Activated CD4-positive, CD25-positive, alpha-beta regulatory T cell treated with anti-CD3 and anti-CD28 coated beads, Interleukin-2, amount 50 U/mL, for 24 hours (primary cell): ENCODE measurements at places on chromosomes 4 and X.

- ATAC-seq = no peak
Observed at GRCh38 chrX:50825825-50826224, 11.8 kb upstream of the SHROOM4 start.

DNA sequence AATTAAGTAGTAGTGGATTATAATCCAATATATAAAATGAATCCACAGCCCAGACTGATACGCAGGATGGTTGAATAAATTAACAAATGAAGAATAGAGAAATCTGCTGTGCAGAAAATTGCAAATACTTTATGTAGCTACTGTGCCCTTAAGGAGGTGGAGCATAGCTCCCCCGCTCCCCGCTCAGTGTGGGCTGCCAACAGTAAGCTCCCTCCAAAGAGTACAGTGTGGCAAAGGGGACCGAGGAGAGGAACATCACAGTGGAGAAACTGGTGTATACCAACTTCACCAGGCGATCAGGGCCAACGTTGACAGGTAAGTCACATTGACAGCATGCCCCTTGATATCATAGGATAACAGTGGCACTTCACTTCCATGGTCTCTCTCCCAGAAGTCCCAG lies 57.9 kb upstream of the CLDN34 start:
- ATAC-seq = no peak

DNA sequence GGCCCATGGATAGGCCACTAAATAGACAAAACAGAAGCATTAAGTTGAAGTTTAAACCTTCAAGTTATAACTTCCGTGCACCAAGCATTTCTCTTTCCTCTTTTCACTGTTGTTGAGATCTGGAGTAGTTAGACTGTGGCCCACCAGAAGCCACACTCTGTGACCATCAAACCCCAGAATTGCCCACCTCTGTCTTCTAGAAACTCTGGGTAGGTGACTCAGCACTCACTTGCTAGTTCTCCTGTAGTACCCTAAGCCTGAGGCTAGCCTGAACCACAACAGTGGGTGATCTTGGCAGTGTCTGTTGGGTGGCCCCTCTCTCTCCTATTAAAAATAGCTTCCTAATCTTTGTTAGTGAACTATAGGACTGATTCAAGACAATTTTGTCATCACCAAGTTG lies 24.6 kb upstream of the CD40LG start:
- no peak for ATAC-seq

DNA sequence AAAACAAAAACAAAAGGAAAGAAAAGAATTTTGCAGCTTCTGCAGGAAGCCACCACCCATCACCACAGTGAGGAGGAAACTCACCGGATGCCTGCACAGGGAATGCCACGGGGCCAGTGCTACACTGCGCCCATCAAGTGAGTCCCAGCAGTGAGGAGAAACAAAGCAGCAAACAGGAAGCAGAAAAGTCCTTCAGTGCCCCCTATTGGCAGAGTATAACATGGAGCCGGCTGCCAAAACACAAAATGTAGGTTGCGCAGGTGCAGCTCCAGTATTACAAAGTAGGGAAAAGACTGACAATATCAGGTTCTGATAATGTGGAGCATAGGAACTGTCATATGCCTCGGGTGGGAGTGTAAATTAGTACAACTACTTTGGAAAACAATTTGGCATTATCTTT lies 23.3 kb upstream of the SCML2 start:
- ATAC-seq = peak; percentile 17

- no peak for ATAC-seq
Observed at GRCh38 chr4:76767983-76768382, 130.0 kb downstream of the SOWAHB start.

GRCh38 chr4:121777625-121778024 lies 12.7 kb upstream of the SMIM43 start:
- ATAC-seq = no peak

DNA sequence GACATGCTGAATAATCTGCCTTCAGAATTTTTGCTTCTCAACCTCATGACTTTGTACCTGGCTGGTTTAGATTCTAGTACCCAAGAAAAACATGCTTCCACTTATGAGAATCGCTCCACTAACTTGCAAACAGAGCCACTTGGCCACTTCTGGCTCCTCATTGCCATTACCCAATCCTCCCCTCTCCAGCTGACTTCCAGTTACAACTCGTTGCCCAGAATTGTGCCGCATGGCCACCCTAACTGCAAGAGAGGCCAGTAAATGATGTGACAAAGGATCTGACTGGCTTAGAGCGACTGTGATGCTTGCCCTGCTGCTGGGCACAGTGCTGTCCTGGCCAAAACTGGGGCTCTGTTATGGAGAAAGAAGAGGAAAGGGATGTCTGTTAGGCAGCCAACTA lies 4.0 kb upstream of the DKC1 start:
- ATAC-seq = no peak

- no peak for ATAC-seq
Observed at GRCh38 chrX:108438110-108438623, at the start of gene COL4A6. COL4A6 (minus strand) TSS chrX:108438422; CDS start chrX:108438196, 226 bp downstream.

DNA sequence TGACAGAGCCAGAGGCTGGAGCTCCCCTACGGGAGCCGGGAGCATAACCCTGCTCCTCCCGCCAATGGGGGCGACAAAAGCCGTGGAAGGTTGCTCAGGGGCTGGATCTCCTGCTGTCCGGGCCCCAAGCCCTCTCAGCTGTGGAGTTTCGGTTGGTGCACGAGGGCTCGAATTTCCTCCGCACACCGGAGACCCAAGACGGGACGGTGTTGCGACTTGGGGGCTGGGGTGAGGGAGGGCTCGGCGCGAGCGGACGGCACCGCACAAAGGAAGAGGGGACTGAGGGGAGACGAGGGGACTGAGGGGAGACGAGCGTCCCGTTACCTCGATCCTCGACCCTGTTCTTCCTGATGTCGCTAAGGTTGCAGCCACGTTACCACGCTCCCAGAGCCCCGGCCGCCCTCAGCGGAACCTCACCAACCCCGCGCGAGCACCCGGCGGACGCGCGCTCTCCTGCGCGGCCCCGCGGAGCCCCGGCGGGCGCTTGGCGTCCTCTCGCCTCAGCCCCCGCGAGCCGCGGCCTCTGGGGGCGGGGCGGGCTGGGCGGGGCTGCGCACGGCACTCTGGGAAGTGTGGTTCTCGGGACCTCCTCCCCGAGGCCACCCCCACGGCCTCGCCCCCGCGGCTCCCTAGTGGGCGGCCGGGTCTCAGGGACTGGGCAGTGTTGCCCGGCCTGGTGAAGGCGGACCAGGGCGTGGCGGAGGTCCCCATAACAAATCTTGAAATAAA lies at the start of gene KLHL8:
Gene KLHL8, minus strand, starts transcription at position 525 of the 729 bp plus-strand sequence. CDS start 25,079 bp downstream, outside the sequence.
- peak; percentile 95 for ATAC-seq

GRCh38 chr4:88230969-88231771 lies 53.2 kb downstream of the PPM1K start:
- no peak for ATAC-seq

DNA sequence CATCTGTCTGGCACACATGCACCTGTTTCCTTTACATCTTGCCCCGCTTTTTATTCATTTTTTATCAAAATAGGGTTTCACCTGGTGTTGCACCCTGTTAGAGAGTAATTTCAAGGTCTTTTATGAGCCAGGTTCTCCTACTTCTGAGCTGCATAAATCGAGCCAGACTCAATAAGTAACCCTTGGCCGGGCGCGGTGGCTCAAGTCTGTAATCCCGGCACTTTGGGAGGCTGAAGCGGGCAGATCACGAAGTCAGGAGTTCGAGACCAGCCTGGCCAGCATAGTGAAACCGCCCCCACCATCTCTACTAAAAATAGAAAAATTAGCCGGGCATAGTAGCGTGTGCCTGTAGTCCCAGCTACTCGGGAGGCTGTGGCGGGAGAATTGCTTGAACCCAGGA lies 1.0 kb upstream of the PPP2R3B start:
- ATAC-seq = no peak

DNA sequence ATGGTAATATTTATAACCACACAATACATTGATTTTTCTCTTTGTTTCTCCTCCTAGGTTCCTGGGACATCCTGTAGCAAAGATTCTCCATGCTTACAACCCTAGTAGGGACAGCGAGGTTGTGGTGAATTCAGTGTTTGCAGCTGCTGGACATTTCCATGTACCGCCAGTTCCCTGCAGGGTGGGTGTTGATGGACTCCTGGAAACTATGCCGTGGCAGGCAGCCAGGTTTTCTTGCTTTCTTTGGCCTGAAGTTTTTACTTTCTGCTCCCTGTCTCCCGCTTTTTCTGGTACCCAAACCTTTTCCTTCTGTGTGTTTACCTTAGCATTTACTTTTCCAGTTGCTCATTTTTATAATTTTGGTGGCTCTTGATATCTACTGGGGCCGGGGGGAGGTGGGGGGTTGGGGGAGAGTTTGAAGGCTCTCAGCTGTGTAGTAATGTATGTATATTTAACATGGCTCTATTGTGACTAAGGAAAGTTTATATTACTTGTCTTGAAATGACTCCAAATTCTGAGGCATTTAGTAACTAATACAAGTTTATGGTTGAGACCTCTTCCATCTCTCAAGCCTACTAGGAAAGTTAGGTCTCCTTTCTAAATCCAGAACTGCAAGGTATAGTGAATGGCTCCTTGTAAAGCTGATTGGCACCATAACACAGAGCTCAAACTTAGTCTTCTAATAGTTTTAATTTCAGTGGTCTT lies 89.7 kb downstream of the TMEM131L start:
- ATAC-seq = no peak

DNA sequence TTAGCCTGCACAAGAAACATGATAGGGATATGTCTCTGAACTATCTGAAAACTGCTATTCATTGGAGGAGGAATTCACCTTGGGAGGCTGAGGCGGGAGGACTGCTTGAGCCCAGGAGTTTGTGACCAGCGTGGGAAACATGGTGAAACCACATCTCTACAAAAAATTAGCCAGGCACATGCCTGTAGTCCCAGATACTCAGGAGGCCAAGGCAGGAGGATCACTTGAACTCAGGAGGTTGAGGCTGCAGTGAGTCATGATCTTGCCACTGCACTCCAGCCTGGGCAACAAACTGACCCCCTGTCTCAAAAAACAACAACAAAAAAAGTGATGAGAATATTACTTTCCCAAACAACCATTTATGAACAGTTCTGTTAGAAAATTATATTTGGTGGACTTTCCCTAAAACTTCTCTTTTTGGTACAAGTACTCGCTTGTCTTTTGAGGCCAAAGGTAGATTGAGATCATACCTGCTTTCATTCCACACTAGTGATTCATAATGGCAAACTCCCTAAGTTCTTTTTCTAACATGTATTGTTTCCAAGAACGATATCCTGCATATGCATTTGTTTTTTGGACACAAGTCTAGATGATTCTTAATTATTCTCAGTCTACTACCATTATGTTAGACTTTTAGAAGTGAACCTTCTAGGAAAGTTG lies 33.4 kb downstream of the METTL14 start:
- no peak for ATAC-seq

- ATAC-seq = no peak
Observed at GRCh38 chrX:1397441-1398270, 5.7 kb upstream of the SLC25A6 start.

- ATAC-seq = no peak
Observed at GRCh38 chr4:27908356-27908755, 1047.7 kb downstream of the STIM2 start.

DNA sequence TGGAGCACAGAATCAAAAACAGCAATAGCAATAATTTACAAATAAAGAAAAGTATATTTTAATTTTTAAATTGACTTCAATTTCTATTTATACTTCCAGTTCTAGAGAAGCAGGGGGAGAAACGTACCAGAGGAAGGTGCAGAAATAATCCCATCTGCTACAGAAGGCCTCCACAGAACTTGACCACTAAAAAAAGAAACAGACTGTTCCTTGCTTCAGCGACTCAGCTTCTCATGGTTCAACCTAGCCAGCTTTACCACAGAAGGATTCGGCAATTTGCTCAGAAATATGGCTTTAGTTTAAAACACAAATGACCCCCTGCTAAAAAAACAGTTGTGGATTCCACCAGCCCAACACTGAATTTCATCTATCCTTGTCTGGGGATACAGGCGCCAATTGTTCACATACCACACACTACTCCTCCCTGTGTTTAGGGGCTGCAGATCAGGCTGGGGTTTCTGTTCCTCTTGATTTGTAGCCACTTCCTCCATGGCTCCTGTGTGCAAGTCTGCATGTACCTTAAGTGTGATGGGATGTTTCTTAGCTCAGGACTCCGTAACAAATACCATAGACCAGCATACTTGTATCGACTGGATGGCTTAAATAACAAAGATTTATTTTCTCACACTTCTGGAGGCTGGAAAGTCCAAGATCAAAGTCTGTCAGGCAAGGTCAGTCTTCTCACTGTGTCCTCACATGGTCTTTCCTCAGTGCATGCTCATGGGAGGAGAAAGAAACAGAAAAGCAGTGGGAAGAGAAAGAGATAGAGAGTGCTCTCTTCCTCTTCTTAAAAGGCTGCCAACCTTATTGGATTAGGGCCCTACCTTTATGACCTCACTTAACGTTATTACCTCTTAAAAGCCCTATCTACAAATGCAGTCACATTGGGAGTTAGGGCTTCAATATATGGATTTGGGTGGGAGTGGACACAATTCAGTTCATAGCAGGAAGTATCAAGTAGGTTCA lies 79.1 kb downstream of the AMOT start:
- ATAC-seq = no peak

DNA sequence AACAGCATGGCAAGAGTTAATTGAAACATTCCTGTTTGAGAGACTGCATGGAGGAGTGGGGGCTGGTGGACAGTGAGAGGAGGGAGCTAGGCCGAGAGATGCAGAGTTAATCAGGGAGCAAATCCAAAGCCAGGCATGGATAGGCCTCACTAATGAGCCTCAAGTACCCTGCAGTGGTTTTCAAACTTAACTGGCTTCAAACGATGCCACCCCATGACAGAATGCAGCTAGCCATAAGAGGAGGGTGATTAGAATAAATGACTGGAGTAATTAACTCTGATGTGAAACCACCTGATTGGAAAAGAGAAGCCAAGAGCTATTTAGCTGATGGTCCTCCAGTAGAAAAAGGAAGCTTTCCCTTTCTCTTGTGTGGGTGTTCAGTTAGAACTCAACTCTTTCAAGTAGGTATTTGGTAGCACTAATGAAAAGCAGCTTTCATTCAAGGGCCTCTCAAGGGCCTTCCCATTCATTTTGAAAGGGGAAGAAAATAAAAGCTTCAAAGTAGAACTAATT lies 215.4 kb upstream of the MAB21L2 start:
- no peak for ATAC-seq

DNA sequence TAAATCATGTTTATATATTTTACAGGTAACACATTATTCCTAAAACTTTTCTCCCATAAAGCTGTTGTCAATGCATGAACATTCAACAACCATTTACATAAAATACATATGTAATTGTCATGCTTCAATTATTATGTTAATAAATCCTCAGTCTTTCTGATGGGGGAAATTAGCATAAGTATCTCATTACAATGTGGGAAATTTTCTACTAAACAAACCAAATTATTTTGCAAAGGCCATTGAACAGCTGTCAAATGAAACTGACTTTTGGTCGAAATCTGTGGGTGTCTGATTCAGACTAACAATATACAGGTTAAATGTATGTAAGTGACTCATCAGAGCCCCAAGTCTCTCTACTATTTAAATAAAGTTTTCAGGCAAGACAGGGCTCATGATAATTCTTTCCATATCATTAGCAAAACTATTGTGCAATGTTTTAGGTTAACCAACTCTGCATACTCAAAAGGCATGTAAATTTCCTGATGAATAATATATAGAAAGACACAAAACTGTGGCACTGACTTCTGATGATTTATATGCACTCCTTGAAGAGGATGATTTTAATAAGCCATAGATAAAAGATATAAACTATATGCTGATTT lies 795.3 kb upstream of the AADAT start:
- no peak for ATAC-seq
